Suppressor macrophage (primary cell): ENCODE measurements at places on chromosomes 4 and X.

- no peak for DNase-seq
Observed at GRCh38 chr4:175281894-175282293, 363.7 kb downstream of the ADAM29 start.

GRCh38 chr4:182219411-182220056 is 23.7 kb upstream of the TENM3 start:
- DNase-seq, result no peak

DNA sequence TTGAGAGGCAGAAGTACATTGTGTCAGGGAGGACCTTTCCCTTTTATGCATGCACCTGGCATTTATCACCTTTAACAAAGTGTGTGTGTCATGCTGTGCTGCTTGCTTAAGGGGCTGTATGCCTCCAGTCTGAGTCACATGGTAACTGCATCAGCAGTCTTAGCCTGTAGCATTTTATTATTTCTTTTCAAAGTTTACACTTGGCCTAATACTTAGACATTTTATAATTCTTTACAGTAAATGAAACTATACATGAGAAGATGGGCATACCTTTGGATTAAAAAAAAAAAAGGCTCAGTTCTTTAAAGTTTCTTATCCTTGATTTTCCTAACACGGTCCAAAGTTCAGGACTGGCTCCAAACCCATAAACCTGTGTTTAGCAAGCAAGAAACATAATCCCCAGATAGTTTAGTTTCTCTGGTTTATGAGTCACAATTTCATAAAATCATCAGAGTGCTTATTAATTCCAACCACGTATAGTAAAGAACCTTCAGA is 14.6 kb downstream of the NPNT start:
- no peak for DNase-seq

GRCh38 chr4:185534866-185535611 is at the start of gene PDLIM3:
Gene PDLIM3, minus strand, starts transcription at chr4:185535507. Its CDS starts 73 bp downstream, at chr4:185535434.
- DNase-seq, result no peak

DNA sequence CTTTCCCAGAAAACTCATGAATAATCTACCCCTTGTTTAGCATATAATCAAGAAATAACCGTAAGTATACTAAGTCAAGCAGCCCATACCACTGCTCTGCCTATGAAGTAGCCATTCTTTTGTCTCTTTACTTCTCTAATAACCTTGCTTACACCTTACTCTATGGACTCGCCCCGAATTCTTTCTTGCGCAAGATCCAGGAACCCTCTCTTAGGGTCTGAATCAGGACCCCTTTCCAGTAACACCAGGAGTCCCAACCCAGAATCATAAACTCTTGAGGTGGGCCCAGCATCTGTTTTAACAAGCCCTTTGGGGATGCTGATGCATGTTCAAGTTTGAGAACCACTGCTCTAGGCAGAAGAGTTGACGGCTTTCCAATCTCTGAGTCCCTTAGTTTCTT is 119.6 kb downstream of the BEND2 start:
- DNase-seq, result no peak

DNA sequence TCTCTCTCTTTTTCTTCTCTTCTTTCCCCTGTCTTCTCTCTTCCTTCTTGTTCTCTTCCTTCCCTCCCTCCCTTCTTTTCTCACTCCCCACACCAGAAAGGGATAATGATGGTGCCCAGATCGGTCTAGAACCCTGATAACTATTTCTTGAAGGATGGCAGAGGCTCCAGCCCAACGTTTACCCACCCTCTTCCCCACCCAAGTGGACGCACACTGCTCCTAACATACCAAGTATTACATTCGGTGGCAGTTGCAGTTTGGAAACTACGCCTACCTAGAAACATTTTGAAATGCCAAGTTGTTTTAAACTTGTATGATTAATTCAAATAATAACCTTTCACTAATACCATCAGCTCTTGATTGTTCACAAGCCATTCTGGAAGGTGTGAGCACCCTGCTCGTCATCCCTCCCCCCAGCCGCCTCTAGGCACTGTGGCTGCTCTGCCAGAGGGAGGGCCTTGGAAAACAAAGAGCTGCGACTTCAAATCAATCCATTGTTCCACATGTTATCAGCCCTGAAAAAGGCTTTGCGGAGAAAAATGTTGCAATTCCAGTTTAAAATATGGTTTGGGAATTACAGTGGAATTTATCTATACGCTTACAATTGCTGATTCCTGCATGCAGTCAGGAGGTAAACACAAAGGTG is 1017.5 kb upstream of the TENM3 start:
- no peak for DNase-seq

- no peak for DNase-seq
Observed at GRCh38 chr4:86439293-86439692, 79.4 kb upstream of the MAPK10 start.

- DNase-seq, result no peak
Observed at GRCh38 chrX:703466-703865, 72.9 kb downstream of the SHOX start.

- DNase-seq, result no peak
Observed at GRCh38 chrX:97096385-97096784, 212.7 kb downstream of the RPA4 start.

DNA sequence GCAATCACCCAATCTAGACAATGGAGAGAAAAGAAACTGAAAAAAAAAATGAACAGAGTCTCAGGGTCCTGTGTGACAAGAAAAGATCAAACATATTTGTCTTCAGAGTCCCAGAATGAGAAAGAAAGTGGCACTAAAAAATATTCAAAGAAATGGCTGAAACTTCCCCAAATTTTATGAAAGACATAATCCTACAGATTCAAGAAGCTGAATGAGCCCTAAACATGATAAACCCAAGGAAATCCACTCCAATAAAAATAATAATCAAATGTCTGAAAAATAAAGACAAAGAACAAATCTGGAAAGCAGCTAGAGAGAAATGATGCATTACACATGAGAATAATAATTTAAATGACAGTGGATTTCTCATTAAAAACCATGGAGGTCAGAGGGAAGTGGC is 130.3 kb upstream of the CITED1 start:
- DNase-seq, result no peak

DNA sequence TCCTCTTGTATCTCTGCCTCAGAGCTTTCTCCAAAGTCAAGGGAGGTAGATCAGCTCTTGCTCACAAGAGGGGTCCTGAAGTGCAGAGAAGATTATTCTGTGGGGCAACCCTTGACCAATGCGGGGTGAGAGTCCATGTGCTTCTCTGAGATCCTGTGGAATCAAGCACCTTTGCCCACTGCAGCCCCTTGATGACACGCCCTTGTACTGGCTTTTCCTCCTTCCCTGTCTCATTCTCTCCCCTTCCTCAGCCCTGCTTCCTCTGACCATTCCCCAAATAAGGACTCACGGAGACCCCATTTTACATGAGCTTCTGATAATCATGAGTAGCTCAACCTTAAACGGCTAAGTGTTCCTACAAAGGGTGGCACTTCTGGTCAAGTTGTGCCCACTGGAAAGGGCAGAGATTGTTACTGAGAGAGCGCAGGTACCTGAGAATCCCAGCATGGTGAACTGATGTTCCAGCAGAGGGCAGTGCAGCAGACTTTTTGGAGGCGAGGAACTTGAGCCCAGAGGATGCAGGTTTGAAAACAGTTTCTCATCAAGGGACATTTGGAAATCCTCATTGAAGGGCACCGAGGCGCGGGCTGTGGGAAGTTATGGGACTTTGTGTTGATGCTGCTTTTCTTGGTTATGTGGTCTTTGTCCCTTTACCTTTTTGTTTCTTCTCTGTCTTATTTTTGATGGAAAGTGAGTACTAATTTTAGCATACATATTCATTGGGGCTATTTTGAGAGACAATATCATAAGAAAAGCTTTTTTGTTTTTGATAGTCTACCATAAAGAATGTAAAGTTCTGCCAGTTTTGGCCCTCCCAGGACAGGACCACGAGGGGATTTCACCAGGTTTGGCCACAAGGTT is 201.3 kb downstream of the RBM46 start:
- peak; percentile 54 for DNase-seq

DNA sequence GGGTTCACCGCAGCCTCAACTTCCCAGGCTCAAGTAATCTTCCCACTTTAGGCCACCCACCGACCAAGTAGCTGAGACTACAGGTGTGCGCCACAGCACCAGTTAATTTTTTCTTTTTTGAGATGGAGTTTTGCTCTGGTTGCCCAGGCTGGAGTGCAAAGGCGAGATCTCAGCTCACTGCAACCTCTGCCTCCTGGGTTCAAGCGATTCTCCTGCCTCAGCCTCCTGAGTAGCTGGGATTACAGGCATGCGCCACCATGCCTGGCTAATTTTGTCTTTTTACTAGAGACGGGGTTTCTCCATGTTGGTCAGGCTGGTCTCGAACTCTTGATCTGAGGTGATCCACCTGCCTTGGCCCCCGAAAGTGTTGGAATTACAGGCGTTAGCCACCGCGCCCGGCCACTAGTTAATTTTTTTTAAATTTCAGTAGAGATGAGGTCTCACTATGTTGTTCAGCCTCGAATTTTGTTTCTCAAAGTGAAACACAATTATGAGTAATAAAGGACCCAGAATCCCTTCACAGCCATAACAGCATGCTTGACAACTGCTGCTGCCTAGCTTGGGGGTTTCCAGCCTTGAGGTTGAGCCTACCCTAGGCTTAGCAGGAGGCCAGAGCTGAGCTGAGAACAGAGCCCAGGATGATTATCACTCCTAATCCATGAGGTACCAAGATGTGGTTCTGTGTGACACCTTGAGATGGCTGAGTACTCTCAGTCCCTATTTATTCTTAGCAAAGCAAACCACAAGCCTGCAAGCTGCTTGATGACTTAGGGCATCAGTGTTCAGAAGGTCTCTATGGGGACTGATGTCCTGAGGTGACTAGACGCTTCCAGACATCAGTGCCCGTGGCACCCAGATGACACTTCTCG is 41.6 kb upstream of the NKRF start:
- no peak for DNase-seq

GRCh38 chr4:67546971-67547370 is 1.7 kb upstream of the CENPC start:
- DNase-seq, result no peak

DNA sequence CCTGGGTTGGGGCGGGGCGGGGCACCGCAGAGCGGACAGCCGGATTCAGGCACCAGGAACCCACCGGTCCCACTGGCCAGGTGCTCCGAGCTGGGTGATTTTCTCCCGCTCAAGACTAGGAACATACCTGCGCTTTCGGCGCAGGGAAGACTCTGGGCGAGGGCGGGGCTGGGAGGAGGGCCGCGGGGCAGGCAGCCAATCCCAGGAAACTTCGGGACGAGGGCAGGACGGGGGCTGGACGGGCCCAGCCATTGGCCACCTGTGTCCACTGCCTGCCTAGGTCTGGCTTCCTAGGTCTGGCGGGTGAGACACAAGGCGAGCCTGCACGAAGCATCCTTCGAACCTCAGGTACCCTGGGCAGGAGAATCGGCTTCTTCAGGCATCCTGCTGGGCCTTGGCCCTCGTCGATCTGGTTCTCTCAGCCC is 274 bp upstream of the ERVMER34-1 start:
- no peak for DNase-seq

DNA sequence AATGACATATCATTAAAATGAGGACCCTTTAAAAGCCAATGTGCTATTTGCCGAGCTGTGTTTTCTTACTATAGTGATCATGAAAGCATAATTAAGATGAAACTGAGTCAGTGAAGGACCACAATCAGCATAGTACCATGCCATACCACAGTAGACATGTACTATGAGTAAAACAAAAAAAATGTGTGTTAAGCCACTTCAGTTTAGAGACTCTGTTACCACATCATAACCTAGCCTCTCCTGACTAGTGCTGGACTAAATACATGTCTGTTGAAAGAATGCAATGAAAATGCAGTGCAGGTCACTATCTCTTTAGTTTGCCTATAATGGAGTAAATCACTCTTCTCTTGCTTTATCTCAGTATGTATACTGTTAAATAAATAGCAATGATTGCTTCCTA is 12.3 kb upstream of the DDX53 start:
- no peak for DNase-seq

DNA sequence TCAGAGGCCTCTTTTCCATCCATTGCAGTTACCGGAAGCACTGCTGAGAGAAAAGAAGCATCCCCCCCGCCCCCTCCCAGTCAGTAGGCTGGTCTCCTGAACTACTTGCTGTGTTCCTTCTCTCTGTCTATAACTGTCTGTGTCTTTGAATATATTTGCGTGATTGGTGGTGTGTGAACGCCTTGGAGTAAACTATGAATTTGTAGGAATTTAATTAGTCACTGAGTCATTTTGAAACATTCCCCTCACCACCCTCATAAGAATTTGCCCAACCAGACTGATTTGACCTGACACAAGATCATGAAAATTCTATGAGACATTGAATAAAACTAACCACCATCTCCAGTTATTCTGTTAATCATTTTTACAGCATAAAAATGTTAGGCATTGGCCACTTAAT is 6.7 kb upstream of the NXF3 start:
- DNase-seq, result no peak

- no peak for DNase-seq
Observed at GRCh38 chr4:153499005-153499404, 32.8 kb downstream of the TMEM131L start.

GRCh38 chr4:152628128-152628527 is 51.7 kb downstream of the TMEM154 start:
- DNase-seq, result peak; percentile 35

GRCh38 chr4:71201817-71202576 is 136.8 kb upstream of the SLC4A4 start:
- DNase-seq, result no peak

- DNase-seq, result no peak
Observed at GRCh38 chr4:99846891-99847290, 30.3 kb downstream of the DAPP1 start.

GRCh38 chr4:56426273-56426672 is 9.1 kb downstream of the PPAT start:
- DNase-seq, result no peak

DNA sequence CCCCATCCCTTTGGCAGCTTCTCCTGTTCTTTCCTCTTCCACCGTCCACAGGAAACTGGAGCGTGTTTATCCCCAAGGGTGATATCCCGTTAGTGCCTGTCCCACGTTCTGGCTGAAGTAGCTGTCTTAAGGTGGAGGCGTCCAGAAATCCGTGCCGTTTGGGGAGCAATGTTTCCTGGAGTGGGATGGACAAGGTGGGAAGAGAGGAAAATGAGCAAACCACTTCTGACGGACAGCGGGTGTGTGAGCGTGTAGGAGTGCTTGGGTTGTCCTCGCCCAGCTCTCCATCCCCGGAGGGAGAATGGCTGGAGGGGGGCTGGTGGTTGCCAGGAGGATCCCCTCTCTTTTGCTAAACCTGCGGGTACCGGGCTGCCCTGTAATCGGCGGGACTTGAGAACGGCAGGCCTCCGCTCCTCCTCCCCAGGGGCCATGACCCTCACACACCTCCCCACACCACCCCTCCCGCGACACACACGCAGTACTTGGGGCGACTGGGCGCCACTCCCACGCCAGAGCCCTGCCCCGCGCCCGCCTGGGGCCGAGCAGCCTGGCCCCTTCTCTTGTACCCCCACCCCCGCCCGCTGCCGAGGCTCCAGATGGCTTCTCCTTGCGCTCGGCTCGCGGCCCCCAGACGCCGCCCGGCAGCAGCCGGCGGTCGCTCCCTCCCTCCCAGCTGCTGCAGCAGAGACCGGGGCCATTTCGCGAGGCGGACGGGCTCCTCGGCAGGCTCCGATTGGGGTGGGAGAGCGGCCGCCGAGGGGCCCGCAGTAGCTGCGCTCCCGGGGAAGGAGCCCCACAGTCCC is 13.9 kb upstream of the PRDM8 start:
- no peak for DNase-seq
